ENCODE measurements at places on chromosomes 4 and X.

DNA sequence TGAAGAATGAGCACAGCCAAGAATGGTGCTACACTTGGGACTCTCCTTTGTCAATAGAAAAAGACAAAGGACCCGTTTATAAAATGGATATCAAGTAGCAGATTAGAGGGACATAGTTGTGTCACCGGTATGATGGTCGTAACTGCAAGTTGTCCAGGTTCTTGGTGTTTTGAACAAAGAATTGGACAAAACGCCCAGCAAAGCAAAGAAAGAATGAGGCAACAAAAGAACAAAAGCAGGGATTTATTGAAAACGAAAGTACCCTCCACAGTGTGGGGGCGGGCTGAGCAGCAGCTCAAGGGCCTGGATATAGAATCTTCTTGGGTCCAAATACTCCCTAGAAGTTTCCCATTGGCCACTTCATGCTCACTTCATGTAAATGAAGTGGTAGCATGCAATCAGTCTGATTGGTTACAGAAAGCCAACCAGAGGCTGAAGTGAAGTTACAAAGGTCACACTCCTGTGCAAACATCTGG is 54.7 kb downstream of the SHROOM3 start:
- no peak for DNase-seq

- DNase-seq, result no peak
Measured at GRCh38 chr4:185036019-185036418, 17.7 kb downstream of the HELT start.

DNA sequence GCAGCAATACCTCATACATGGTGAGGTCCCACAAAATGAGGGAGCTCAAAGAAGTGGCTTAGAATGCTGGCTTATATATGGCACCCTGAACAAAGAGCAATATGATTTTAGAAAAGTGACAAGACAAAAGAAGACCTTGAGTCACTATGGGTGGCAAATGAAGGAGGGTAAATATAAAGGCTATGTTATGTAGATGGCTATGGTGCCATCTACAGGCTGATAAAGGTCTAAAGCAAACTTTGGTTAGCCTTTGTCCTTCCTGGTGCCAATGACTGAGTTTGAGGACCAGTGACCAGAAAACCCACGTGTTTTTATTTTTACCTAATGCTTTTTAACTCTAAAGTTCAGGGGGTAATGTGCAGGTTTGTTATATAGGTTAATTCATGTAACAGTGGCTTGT is 151.8 kb downstream of the CCNG2 start:
- peak; percentile 6 for DNase-seq

DNA sequence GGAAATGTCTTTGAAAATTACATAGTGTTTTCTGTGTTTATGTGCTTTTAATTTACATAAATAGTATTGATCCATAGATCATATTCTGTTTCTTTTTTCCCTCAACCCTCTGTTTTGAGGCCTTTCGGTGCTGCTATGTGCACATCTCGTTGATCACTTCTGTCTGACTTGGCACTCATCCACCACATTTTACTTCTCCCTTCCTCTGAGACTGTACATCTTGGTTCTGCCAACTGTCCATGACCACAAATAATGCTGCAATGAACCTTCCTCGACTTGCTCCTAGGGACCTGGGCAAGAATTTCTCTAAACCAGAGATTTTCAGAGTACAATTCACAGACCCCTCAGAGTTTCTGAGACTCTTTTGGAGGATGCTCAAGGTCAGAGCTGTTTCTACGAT is 74.4 kb downstream of the RTL5 start:
- DNase-seq, result no peak

DNA sequence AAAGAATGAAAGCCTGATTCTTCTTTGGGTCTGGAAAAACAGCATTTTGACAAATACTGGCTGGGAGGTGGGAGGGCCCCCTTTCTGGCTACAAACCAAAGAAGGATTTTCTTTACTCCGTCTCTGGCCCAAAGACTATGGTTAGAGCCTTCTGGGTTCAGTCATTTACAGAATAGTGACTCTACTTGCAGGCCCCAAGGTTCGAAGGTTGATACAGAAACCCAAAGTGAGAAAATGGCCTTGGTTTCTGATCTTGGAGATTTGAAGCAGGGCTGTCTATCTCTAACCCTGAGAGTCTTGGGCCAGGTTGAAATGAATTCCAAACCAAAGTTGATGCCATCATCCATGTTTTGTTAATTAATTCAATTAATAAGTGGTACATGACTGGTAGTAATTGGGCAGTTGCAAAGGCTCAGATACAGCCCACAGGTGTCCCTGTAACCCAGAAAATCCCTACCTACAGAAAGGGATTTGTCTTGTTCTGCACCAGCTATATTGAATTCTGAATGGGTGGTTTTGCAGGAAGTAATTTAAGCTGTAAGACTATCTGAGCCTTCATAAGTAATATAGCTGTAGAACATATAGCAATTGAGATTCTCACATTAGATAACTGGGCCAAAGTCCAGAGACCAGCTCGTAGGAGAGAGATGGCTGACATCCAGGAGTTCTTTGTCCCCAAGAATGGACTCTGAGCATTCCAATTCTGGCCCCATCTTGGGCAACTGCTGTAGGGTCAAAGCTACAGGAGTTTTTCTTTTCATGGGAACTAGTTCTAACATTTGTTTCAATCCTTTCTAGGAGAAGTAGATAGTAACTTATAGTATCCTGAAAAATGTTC is 34.5 kb downstream of the CHRNA9 start:
- DNase-seq, result no peak

DNA sequence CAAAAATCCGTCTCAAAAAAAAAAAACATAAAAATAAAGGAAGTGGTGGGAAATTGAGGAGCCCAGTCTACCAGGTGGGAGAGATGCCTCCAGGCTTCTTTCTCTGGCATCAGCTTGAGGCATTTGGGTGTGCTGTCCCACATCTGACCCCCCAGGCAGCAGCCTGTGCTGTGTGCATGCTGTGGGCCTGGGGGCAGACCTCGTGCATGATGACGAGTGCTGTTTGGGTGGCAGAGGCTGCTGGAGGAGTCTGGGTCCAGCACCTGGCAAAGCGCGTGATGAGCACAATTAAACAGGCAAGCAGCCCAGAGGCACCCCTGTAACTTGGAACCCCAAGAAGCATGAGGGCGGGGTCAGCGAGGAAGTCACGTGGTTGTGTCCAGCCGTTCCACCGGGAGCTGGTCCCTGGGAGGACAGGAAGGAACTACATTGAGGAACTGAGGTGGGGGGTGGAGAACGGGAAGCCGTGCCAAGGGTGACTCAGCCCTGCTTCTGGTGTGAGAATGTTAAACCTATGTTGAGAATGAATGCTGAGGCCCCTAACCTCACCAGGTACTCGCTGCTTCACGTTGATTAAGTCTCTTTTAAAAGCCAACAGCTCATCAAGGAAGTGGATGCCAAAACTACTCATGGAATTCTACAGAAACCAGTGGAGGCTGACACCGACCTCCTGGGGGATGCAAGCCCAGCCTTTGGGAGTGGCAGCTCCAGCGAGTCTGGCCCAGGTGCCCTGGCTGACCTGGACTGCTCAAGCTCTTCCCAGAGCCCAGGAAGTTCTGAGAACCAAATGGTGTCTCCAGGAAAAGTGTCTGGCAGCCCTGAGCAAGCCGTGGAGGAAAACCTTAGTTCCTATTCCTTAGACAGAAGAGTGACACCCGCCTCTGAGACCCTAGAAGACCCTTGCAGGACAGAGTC is 6.1 kb downstream of the TACC3 start:
- no peak for DNase-seq

DNA sequence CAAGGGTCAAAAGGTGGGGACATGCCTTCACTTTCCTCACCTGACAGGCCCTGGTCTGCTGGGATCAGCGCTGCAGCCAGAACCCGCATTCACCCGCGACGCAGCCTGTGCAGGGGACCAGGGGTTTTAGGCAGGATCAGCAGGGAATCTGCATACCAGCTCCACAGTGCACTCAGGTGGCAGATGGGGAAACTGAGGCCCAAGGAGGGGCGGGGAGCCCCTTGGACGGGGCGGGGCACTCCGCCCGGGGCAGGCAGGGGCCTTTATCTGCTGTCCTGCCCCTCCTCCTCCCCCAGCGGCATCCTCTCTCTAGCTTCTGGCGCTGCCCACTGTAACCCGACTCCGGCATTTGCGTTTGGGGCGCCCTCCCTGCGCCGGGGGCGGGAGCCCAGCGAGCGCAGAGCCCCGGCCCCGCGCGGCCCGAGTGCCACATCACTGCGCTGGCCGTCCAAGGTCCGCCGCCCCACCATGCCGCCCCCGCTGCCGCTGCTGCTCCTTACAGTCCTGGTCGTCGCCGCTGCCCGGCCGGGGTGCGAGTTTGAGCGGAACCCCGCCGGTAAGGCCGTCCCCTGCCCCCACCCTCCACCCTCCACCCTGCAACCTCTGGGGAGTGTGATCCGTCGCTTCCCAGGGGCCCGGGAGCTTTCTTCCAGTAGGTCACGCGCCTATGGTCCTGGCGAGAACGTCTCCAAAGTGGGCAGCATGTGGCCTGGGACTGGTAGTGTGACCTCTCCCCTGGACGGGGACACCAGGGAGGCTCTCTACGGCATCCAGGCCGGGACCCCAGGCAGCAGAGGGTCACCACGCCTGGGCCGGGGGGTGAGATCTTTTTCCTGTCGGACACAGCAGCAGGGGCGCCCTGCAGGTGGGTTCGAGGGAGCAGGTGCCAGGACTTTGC is at the start of gene CPZ:
Gene CPZ, plus strand, starts transcription at position 400 of the 898 bp plus-strand sequence. Its CDS starts 69 bp downstream, at position 469.
- no peak for DNase-seq

GRCh38 chr4:73080789-73081188 is 11.3 kb upstream of the COX18 start:
- no peak for DNase-seq

DNA sequence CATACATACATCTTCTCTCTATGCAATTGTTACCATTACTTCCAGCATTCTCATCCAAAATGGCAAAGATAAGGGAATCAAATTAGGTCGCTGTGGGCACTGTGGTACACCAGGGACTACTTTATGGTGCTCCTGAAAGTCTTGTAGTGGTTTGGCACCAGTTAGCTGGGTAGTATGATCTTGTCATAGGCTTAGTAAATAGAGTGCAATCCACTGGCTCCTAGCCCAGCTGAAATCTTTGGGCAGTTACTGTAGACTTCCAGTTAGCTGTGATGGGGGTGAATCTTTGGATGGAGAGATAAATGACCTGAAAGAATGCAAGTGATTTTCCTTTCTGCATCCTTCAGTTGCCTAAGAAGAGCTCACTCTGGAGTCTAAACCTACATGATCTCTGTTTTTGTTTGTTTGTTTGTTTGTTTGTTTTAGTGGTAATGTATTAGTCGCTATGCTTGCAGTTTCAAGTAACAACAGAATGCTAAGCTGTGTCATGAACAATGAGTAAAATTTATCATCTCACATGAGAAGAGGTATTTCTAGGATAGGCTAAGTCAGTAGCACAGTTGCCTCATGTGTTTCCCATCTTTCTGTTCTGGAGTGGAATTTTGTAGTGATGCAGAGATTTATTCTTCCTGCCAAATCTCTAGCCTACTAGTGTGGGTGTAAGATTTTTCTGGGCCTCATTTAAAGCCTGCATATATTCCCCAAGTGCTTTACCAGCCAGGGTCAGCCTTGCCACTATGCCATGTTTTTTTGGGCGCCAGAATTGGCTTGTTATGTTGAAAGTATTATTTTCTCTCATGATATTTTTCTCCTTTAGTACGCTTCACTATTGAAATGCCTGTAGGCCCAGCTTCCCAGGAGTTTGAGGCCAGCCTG is 24.2 kb downstream of the HERC3 start:
- peak; percentile 90 for DNase-seq

- no peak for DNase-seq
Measured at GRCh38 chr4:38387348-38387747, 276.7 kb upstream of the KLF3 start.

- peak; percentile 61 for DNase-seq
Measured at GRCh38 chr4:122329876-122330565, 48.8 kb upstream of the ADAD1 start.

- no peak for DNase-seq
Measured at GRCh38 chr4:46389301-46389775, 590 bp downstream of the GABRA2 start.

- no peak for DNase-seq
Measured at GRCh38 chr4:87559090-87559837, 30.1 kb upstream of the SPARCL1 start.

DNA sequence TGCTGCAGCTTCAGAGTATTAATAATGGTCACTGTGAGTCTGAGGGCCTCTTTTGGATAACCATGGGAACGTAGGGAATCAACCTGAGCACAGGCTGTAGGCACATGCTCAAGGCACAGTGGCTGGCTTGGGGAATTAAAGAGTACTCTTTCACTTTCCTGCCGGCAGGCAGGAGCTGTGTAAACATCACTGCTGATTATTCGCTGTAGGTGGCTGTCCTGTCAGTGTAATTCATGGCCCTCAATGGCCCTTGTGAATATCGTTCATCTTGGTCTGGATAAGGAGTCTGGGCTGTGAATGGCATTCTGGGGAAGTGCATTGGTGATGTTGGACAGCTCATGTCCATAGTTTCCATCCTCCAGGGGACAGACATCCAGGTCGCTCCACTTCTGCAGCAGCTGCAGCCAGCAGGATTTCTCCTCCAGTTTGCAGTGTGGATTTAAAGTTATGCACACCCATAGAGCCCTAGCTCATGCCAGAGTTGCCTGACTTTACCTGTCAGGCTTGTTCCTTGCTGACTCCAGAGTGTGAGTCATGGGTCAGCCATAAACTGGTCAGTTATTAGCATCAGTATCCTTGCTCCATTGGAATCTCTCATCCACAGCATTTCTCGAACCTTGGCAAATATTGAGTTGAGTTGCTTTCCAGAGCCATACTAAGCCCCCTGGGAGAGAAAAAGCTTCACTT is 43.0 kb downstream of the C4orf33 start:
- DNase-seq, result no peak

GRCh38 chr4:87589531-87589930 is 18.8 kb upstream of the DSPP start:
- DNase-seq, result peak; percentile 81

- no peak for DNase-seq
Measured at GRCh38 chr4:30630431-30630830, 89.7 kb upstream of the PCDH7 start.

GRCh38 chr4:136864604-136865185 is 667.6 kb downstream of the PCDH18 start:
- DNase-seq, result peak; percentile 31

DNA sequence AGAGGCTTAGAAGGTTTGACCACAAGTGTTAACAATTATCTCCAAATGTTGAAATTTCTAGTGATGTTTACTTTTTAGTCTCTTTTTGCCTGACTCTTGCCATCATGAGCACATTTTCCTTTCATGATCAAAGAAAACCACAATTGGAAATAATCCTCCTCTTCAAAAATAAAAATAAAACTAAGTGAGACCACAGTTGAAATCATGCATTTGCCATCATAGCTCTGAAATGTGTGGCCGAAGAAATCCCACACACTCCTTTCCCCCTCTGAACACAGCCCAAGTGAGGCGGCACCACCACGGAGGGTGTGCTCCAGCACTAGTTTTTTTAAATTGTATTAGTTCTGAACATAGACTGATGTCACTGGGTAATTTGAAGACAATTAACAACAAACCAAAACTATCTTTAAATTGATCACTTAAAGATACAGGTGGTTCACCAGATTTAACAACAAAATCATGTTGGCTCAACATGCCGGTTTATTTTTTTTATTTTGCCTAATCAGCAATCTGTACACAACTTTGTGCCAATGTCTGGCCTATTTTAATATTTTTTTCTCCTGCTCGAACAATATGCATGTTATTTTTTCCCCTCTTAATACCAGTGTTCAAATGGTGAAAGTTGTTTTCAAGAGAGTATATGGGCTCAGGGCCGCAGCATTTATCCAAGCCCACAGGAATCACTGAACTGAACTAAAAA is 17.6 kb downstream of the APBB2 start:
- no peak for DNase-seq

- DNase-seq, result no peak
Measured at GRCh38 chrX:107154787-107155620, 36.4 kb upstream of the RBM41 start.

GRCh38 chr4:149999485-150000074 is 78.7 kb upstream of the DCLK2 start:
- no peak for DNase-seq

- DNase-seq, result peak; percentile 20
Measured at GRCh38 chr4:185640811-185641675, 105.7 kb upstream of the PDLIM3 start.

Measured in GM04503 (cell line).